Activated CD8-positive, alpha-beta memory T cell treated with anti-CD3 and anti-CD28 coated beads, Interleukin-2, amount 10 ng/mL, durations not matched to agents 7 days and 5 days (primary cell): ENCODE measurements at places on chromosomes 2 and 18. TPM values are rescaled to one million over a fixed set of nuclear protein-coding genes. Genes with fewer than 3 reads are reported as not detected.
A peak's percentile ranks its signal among the peaks of the same experiment; 100 is the strongest.

- H3K4me3 ChIP-seq: no peak overlapping the region
- no peaks in the 10 kb centered on the region for H3K36me3 ChIP-seq
- no peak overlapping the region for H3K27ac ChIP-seq
- no peaks in the 10 kb centered on the region for H3K27me3 ChIP-seq
- no peak for DNase-seq
Measured at GRCh38 chr2:56315376-56315775, 131.6 kb downstream of the CCDC85A start.

- no peak overlapping the region for H3K27ac ChIP-seq
- no peak for DNase-seq
- no peak overlapping the region for H3K4me3 ChIP-seq
- H3K4me1 ChIP-seq: no peaks in the 10 kb centered on the region
- peaks cover 47% of the 10 kb centered on the region for H3K27me3 ChIP-seq
- H3K36me3 ChIP-seq: no peaks in the 10 kb centered on the region
Measured at GRCh38 chr2:62686012-62686685, 19.4 kb upstream of the EHBP1 start.

- no peaks in the 10 kb centered on the region for H3K27me3 ChIP-seq
- H3K36me3 ChIP-seq: no peaks in the 10 kb centered on the region
- no peaks in the 10 kb centered on the region for H3K4me1 ChIP-seq
Measured at GRCh38 chr18:6593142-6593885, 136.2 kb upstream of the ARHGAP28 start.

The PDCD1 gene
- 4.1 TPM for total RNA-seq

- H3K27me3 ChIP-seq: no peaks in the 10 kb centered on the region
- H3K4me3 ChIP-seq: peak overlapping the region; percentile 38
- H3K27ac ChIP-seq: no peak overlapping the region
- peaks cover 42% of the 10 kb centered on the region for H3K36me3 ChIP-seq
- H3K4me1 ChIP-seq: peaks cover 21% of the 10 kb centered on the region
Measured at GRCh38 chr2:208252716-208253492, 2.0 kb downstream of the IDH1 start.

DNA sequence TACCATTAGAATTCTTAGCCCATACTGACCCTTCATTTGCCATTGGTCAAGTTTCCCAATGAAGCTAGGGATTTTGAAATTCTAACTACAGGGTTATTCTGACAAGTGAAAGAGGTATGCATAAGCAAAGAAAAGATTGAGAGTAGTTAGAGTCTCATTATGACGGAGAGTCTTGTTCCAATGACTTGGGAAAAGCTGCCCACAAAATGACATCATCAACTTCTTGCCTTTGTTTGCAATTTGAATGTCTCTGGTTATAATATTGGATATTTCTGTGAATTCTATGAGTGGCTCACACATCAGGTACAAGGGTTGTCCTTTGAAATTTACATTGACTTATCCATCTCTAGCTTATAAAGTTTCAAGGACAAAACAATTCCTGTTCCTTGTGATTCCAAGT lies 772.2 kb downstream of the TRIB2 start:
- no peak overlapping the region for H3K27ac ChIP-seq
- H3K27me3 ChIP-seq: no peaks in the 10 kb centered on the region
- no peak overlapping the region for H3K4me3 ChIP-seq
- H3K36me3 ChIP-seq: no peaks in the 10 kb centered on the region

- DNase-seq: peak; percentile 18
- peaks cover 3% of the 10 kb centered on the region for H3K36me3 ChIP-seq
- H3K27ac ChIP-seq: no peak overlapping the region
Measured at GRCh38 chr2:241977557-241978300, 108.2 kb downstream of the RTP5 start.

GRCh38 chr18:493986-494983 lies 6.2 kb downstream of the COLEC12 start:
- no peak overlapping the region for H3K4me3 ChIP-seq
- no peaks in the 10 kb centered on the region for H3K4me1 ChIP-seq
- DNase-seq: no peak
- H3K27ac ChIP-seq: no peak overlapping the region
- no peaks in the 10 kb centered on the region for H3K36me3 ChIP-seq

DNA sequence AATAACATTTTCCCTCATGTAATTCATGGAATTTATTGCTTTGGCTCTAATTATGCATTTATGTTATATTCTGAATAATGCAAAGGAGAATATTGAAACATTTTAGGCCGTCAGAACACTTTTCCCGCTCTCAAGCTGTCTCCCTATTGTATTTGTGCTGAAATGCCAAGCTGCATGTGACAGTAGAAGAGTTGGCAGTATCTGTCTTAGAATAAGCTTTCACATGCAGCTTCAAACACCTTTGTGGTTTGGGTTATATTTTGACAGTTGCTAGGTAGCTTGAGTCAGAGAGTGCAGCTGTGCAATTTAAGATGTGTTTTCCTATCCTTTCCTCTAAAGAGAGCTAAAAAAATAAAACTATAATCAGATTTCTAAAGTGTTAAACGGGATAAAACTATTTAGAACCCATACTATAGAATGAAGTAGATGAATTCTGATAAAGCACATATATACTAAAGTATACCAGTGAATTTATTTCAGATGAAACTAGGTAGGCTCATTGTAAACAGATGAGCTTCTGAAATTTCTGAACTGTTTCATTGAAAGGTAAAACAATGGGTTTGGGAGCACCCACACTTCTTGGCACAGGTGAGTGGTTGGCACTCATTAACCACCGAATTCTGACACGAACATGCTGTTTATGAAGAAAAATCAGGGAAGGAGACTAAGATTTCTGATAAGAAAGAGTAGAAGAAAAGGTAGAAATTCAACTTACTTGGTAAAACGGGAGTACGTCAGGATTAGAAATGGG lies 43.4 kb downstream of the PLCL1 start:
- H3K4me1 ChIP-seq: no peaks in the 10 kb centered on the region
- peaks cover 8% of the 10 kb centered on the region for H3K27me3 ChIP-seq
- DNase-seq: no peak
- peaks cover 2% of the 10 kb centered on the region for H3K36me3 ChIP-seq

- no peaks in the 10 kb centered on the region for H3K36me3 ChIP-seq
- no peaks in the 10 kb centered on the region for H3K27me3 ChIP-seq
- H3K4me3 ChIP-seq: no peak overlapping the region
- DNase-seq: no peak
Measured at GRCh38 chr18:68942230-68942629, 144.3 kb downstream of the CCDC102B start.

The CD8B2 gene
- total RNA-seq: 7.0 TPM

- no peak overlapping the region for H3K27ac ChIP-seq
- no peaks in the 10 kb centered on the region for H3K27me3 ChIP-seq
- peaks cover 65% of the 10 kb centered on the region for H3K4me1 ChIP-seq
- no peak for DNase-seq
- peaks cover 89% of the 10 kb centered on the region for H3K36me3 ChIP-seq
Measured at GRCh38 chr2:7738596-7738995, 821.4 kb downstream of the RNF144A start.

GRCh38 chr2:227653419-227653818 lies 13.2 kb upstream of the SCYGR5 start:
- no peaks in the 10 kb centered on the region for H3K36me3 ChIP-seq
- H3K4me3 ChIP-seq: no peak overlapping the region
- no peak for DNase-seq
- peaks cover 29% of the 10 kb centered on the region for H3K27me3 ChIP-seq

GRCh38 chr2:45625824-45626223 lies 14.8 kb upstream of the SRBD1 start:
- DNase-seq: no peak
- H3K27ac ChIP-seq: no peak overlapping the region
- peaks cover 56% of the 10 kb centered on the region for H3K27me3 ChIP-seq
- H3K4me3 ChIP-seq: no peak overlapping the region
- H3K4me1 ChIP-seq: peaks cover 9% of the 10 kb centered on the region

- H3K36me3 ChIP-seq: no peaks in the 10 kb centered on the region
- H3K27ac ChIP-seq: no peak overlapping the region
- no peak overlapping the region for H3K4me3 ChIP-seq
- H3K27me3 ChIP-seq: no peaks in the 10 kb centered on the region
Measured at GRCh38 chr2:214035091-214035852, 375.6 kb upstream of the VWC2L start.

DNA sequence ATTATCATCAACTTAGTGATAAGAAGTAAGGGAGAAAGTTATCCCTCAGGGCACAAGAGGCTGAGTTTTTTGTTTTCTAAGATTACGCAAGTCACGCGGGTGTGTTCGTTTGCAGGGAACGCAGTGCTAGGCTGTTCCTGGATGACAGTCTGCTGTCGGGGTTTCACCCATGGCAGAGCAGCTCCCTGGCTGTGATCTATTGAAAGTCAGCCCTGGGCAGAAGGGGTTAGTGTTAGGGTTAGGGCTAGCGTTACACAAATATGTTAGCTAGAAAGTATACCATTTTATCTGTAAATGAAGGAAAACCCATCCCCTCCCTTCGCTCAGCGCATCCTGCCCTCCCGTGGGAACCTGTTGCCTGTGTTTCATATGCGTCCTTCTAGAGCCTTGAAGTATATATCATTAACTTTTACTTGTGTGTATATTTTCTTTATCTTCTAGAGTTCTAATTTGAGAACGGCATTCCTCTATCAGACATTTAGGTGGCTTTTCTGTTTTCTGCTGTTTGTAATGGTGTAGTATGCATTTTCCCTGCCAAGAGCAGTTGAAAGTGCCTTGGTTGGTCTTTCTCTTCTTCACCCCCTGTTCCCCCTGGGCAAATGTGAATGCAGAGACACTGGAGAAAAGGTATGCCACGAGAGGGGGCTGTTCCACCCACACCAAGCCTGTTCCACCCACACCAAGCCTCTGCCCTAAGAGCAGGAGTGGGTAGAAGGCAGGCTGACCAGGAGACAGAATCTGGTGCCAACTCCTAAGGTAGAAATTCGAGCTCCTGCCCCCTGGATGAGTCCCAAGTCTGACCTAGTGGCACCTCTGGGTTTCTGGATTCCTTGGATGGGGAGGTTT lies 47.0 kb downstream of the ARMC9 start:
- H3K27me3 ChIP-seq: no peaks in the 10 kb centered on the region
- no peak for DNase-seq
- no peaks in the 10 kb centered on the region for H3K36me3 ChIP-seq
- no peaks in the 10 kb centered on the region for H3K4me1 ChIP-seq
- no peak overlapping the region for H3K4me3 ChIP-seq

DNA sequence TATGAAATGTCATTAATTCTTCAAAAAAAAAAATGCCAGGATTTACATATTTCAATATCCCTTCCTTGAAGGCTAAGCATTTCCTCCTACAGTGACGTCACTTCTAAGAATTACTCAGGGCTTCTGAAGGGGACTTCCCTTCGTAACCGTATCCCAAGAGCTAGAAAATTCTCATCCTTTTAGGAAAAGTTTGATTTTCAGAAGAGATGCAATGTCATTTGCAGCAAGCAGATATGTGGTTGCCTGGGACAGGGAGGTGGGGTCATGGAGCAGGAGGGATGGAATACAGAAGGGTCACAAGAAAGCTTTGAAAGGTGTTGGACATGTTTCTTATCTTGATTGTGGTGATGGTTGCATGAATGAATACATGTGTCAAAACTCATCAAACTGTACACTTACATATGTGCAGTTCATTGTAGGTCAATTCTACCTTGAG lies 97.0 kb upstream of the ATL2 start:
- peaks cover 5% of the 10 kb centered on the region for H3K36me3 ChIP-seq
- peaks cover 30% of the 10 kb centered on the region for H3K4me1 ChIP-seq
- H3K4me3 ChIP-seq: no peak overlapping the region

DNA sequence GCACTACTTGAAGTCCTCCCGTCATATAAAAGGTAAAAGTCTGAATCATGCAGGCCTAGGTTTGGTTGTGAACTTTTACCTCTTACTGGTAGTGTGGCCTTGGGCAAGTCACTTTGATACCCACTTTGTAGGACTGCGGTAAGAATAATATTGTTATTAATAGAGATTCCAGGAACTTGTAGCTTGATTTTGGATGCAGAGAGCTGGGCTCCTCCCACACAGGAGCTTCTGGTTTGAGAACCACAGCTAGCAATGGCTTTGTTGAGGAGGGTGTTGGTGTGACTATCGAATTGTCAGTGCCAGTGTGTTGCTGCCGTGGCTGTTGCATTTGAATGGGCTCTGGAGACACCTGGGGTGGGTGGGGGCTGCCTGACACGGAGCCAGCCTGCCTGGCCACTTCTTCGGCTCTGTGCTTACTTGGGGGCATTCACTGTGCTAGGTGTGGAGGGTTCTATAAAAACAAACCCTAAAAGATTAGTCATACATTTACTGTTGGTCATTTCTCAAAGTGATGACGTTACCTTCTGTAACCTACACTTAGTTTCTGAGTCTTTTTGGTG lies 38.5 kb downstream of the ASAP2 start:
- H3K36me3 ChIP-seq: no peaks in the 10 kb centered on the region
- no peak overlapping the region for H3K4me3 ChIP-seq
- DNase-seq: peak; percentile 53

DNA sequence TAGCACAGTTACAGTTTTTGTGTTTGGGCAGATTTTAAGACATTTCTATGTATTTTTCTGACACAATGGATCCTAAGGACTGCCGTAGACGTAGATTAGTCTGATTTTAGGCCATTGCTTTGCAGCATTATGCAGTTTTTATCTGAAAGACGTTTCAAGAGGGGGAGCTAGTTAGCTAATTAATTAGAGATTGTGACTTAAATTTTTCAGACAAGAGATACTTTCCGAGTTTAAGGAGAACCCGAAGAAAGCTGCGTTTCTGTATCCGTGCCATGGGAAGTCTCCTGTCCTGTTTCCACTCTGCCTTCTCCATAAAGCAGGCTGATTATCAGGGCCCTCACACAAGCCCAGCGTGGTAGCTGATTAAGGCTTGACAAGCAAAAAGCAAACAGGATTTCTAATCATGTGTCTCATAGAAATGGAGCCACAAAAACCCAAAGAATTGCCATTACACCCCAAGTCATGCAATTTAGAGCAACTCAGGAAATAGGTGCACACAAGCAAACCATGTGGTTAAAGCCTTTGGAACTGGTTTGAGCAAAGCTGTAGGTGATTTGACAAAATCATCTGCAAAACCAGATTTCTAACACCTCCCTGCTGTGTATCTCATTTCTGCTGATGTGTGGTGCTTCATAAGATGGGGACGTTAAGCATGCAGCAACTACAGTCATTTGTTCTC lies 808.1 kb downstream of the RNF144A start:
- peaks cover 51% of the 10 kb centered on the region for H3K4me1 ChIP-seq
- DNase-seq: peak; percentile 84
